ENCODE measurements at places on chromosomes 6 and 20. TPM values are rescaled to one million over a fixed set of nuclear protein-coding genes. Genes with fewer than 3 reads are reported as not detected.

The ZSWIM3 gene
- total RNA-seq, result 6.3 TPM

The OOEP gene
- not detected for total RNA-seq

DNA sequence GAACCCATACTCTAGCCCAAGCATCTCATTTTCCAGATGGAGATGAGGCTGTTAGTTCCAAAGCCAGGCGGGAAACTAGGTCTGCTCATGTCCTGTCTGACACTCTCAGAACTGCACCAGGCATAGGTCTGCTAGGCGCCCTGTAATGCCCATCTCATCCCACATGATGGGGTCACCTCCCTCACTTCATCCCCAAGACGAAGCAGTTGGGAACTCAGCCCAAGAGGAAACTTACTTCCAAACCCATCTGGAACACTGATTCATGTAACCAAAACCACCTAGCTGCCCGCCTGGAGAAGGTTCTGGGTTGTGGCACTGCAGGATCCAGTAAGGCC, 119.4 kb upstream of the PRND start:
- H3K4me3 ChIP-seq, result no peak overlapping the region
- no peak for DNase-seq
- H3K36me3 ChIP-seq, result no peaks in the 10 kb centered on the region
- H3K4me1 ChIP-seq, result peaks cover 2% of the 10 kb centered on the region

GRCh38 chr20:3045042-3045815, 623 bp upstream of the MRPS26 start:
- H3K4me3 ChIP-seq, result peak overlapping the region; percentile 86
- peaks cover 12% of the 10 kb centered on the region for H3K4me1 ChIP-seq
- H3K27ac ChIP-seq, result peak overlapping the region; percentile 81
- DNase-seq, result no peak
- peaks cover 59% of the 10 kb centered on the region for H3K36me3 ChIP-seq
- H3K27me3 ChIP-seq, result no peaks in the 10 kb centered on the region

DNA sequence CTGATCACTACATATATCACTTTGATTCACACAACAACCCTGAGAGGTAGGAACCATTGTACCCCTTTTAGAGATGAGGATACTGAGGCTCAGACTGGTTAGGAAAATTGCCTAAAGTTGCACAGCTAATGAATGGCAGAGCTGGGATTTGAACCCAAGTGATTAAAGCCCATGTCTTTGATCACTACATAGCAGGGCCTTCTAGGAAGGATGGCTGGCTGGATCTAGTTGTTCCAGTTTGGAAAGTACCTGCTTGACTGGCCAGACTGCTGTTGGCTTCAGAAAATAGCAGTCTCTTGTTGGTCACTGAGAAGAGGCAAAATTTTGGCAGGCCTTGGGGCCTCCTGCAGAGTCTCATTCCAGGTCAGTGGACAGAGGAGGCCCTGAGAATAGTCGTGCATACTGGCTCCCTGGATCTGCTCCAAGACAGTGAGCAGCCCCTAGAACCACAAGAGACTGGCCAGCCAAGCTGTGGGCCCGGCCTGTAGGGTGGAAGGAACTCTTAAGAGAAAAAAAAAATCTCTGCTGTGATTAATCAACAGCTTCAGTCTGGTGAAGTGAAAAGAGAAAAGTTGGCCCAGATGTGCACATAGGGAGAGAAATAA, 17.5 kb downstream of the PPARD start:
- H3K27me3 ChIP-seq, result no peaks in the 10 kb centered on the region
- peaks cover 42% of the 10 kb centered on the region for H3K36me3 ChIP-seq
- no peak overlapping the region for H3K4me3 ChIP-seq
- no peak for DNase-seq

GRCh38 chr6:161141173-161141572, 132.7 kb downstream of the AGPAT4 start:
- H3K27ac ChIP-seq, result no peak overlapping the region
- no peak for DNase-seq
- H3K27me3 ChIP-seq, result no peaks in the 10 kb centered on the region
- no peaks in the 10 kb centered on the region for H3K4me1 ChIP-seq
- peaks cover 3% of the 10 kb centered on the region for H3K36me3 ChIP-seq
- H3K4me3 ChIP-seq, result no peak overlapping the region

GRCh38 chr6:148521586-148521985, 178.9 kb downstream of the SASH1 start:
- no peaks in the 10 kb centered on the region for H3K4me1 ChIP-seq
- H3K27ac ChIP-seq, result no peak overlapping the region
- H3K36me3 ChIP-seq, result no peaks in the 10 kb centered on the region
- no peak for DNase-seq
- H3K4me3 ChIP-seq, result no peak overlapping the region
- no peaks in the 10 kb centered on the region for H3K27me3 ChIP-seq

GRCh38 chr6:124254941-124255685, 451.4 kb downstream of the NKAIN2 start:
- no peak overlapping the region for H3K4me3 ChIP-seq
- no peaks in the 10 kb centered on the region for H3K27me3 ChIP-seq
- H3K27ac ChIP-seq, result no peak overlapping the region
- no peaks in the 10 kb centered on the region for H3K4me1 ChIP-seq

- H3K36me3 ChIP-seq, result peaks cover 31% of the 10 kb centered on the region
- H3K4me3 ChIP-seq, result peak overlapping the region; percentile 52
- no peaks in the 10 kb centered on the region for H3K27me3 ChIP-seq
- no peak for DNase-seq
- peaks cover 43% of the 10 kb centered on the region for H3K4me1 ChIP-seq
Measured at GRCh38 chr6:35600659-35601125, 88.0 kb upstream of the TULP1 start.

DNA sequence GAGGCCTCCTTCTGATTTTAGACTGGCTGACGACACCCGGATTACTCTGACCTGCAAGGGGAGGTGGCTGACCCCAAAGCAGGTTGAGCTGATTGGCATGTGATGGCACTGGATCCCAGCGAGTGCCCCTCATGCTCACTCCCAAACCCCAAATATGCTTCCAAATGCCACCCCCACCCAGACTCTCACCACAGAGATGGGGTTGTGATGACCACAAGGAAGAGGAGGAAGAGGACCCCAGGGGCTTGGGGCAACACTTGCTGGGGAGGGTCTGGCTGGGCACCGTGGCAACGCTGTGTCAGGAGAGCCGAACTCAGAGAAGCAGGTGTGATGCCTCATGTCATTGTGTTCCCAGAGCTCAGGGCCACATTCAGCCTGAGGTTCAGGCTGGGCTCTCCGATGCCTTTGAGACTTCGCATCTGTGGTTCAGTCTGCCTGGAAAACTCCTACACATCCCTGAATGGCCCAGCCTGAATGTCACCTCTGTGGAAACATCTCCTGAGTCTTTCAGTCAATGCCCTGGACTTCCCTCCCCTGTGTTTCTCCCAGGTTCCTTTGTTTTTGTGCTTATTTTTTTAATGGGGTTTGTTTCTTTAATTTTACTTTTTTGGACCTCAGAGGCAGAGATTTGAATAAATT, 169.1 kb upstream of the PMEPA1 start:
- no peak overlapping the region for H3K4me3 ChIP-seq
- H3K27ac ChIP-seq, result no peak overlapping the region
- no peaks in the 10 kb centered on the region for H3K4me1 ChIP-seq
- DNase-seq, result no peak
- no peaks in the 10 kb centered on the region for H3K36me3 ChIP-seq
- no peaks in the 10 kb centered on the region for H3K27me3 ChIP-seq

- peaks cover 26% of the 10 kb centered on the region for H3K4me1 ChIP-seq
- no peak overlapping the region for H3K4me3 ChIP-seq
- H3K36me3 ChIP-seq, result no peaks in the 10 kb centered on the region
- H3K27ac ChIP-seq, result no peak overlapping the region
- H3K27me3 ChIP-seq, result no peaks in the 10 kb centered on the region
- no peak for DNase-seq
Measured at GRCh38 chr20:45445805-45446562, 23.6 kb upstream of the WFDC2 start.

DNA sequence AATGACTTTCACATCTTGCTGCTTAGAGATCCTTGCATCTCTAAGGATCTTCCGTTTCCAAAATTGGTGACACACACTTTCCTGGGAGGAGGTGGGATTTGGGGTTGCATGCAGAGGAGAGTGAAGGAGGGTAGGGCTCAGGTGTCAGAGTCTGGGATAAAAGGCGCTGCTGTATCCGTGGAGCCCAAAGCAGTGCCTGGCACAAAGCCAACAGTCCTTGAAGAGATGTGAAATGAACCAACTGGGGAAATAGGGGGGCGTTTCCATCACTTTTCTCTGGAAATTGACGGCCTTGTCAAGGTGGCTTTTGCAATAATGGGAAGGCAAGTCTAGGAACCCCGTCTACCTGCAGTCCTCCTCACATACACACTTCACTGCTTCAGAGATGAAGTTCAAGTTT, 59.5 kb upstream of the NELFCD start:
- no peaks in the 10 kb centered on the region for H3K36me3 ChIP-seq
- H3K27ac ChIP-seq, result no peak overlapping the region
- DNase-seq, result no peak
- peaks cover 26% of the 10 kb centered on the region for H3K27me3 ChIP-seq

DNA sequence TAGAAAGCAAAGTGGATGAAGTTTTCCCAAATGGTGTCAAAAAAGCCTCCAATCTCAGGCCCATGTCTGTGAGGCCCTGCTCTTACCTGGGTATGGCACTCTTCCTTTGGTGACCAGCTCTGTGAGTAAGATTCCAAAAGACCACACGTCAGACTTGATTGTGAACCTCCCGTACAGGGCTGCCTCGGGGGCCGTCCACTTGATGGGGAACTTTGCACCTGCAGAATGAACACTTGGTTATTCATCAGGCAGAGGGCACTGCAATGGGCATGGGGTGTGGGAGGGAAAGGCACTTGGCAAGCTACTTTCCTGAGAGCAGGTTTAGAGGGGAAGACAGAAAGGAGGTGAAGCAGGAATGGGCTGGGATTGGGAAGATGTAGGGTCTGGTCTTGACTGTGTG, 68.7 kb upstream of the TRAF3IP2 start:
- H3K36me3 ChIP-seq, result peaks cover 78% of the 10 kb centered on the region
- H3K27ac ChIP-seq, result no peak overlapping the region
- no peak overlapping the region for H3K4me3 ChIP-seq
- DNase-seq, result no peak
- H3K4me1 ChIP-seq, result peaks cover 4% of the 10 kb centered on the region

Data from activated T-helper 2 cell treated with anti-CD3 and anti-CD28 coated beads, Interferon-gamma antibody, Interleukin-2, Interleukin-4, amounts not matched to agents 10 μg/mL and 5 μg/mL and 100 μg/mL, durations not matched to agents 14 hours and 24 hours and 36 hours (primary cell).